ENCODE measurements at places on chromosomes 16 and 17.

DNA sequence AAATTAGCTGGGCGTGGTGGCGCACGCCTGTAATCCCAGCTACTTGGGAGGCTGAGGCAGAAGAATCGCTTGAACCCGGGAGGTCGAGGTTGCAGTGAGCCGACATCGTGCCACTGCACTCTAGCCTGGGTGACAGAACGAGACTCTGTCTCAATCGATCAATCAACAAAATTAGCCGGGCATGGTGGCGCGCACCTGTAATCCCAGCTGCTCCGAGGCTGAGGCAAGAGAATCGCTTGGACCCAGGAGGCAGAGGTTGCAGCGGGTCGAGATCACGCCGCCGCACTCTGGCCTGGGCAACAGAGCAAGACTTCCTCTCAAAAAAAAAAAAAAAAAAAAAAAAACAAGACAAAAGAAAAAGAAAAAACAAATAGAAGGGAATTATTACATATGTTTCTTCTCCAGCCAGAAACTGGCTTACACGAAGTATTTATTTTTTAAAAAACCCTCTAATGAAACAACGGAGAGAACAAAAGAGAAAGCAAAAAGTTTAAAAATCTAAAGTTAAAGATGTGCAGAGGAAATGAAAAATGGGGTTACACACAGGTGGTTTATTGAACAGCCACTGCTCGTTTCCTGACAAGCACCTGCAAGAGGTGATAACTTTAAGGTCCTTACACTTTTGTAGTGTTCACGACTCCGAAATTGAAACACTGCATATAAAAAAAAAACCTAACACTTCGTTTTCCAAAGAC, 1.4 kb downstream of the SYNRG start:
- DNase-seq: no peak

DNA sequence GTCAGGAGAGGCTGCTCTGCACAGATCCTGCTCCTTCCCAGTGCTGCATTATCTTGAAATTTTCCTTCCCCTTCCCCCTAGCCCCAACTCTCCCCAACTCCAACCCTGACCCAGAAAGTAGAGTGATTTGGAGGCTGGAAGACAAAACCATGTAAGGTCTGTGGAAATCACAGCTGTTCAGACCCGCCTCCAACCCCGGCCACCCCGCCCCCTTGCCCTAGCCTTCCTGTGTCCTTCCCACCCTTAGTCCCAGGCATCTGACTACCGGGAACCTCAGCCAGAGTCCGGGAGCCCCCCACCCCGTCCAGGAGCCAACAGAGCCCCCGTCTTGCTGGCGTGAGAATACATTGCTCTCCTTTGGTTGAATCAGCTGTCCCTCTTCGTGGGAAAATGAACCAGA, at the start of gene AOC3:
AOC3 (plus strand) TSS at position 246 of the 400 bp plus-strand sequence; CDS start at position 391, 145 bp downstream.
- DNase-seq: no peak

DNA sequence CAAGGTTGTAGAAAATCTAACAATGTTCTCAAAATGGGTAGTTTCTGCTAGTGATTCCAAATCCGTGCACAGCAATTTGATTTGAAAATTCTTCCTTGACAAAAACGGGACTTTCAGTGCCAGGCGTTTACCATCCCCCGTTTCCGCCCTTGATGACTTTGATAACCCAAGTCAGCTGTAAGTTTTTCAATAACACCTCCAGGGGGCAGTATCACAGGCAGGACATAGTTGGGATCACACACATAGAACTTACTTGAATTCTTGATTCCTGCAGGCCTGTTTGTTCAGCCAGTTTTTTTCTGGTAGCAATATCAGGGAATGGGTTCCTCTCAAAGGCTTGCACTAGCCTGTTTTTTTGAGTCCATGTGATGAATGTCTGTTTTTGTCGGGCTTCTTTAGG, 5.6 kb downstream of the DUXB start:
- DNase-seq: no peak

DNA sequence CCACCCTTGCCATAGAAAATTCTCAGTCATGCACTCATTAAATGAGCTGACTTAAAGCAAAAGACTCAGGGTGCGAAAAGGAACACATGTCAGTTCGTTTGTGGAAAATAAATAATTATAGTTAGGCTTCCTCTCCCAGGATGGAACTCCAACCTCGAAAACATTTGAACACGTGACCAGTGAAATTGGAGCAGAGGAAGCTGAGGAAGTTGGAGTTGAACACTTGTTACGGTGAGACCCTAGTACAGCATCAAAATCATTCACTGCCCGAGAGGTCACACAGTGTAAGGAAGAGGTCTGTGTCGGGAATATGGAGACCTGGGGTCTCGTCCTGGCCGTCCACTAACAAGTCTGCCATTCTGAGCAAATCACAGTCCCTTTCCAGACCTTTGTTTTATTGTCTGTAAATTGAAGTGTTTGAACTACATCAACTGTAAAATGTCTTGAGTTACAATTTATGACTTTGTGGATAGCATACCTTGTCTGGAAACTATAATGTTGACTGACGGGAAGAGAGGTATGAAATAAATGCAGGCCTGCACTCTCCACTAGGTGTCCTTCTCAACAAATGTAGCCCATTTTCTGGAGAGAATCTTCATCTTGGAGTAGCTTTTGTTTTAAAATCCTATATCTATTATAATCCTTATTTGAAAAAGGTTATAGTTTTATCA, 7.7 kb downstream of the PSMD7 start:
- no peak for DNase-seq

DNA sequence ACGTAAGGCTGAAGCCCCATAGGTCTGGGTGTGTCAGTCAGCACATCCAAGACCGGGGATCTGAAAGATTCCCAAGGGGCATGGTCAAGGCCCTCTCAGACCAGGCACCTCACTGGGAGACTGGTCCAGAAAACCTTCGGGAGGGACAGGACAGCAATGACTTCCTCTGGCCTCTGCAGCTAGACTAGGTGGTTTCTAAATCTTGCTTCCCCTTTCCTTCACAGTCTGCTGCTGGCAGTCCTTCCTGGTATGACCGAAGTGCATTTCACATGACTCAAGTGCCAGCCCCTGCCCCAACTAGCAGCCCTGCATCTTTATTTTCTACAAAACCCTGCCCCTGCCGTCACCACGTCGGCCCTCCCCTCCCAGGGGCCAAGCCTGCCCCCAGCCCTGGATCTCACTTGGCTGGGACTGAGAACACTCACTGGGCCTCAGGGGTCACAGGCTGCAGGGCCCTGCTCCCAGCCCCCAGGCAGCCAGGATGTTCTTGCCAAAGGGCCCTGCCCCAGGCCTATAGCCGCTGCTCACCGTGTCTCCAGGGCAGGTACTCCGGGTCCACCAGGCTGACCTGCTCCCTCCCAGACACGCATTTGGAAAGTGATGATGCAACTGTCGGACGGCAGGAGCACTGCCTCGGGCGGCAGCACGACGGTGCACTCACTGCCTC, 18.3 kb downstream of the POLR3K start:
- no peak for DNase-seq

DNA sequence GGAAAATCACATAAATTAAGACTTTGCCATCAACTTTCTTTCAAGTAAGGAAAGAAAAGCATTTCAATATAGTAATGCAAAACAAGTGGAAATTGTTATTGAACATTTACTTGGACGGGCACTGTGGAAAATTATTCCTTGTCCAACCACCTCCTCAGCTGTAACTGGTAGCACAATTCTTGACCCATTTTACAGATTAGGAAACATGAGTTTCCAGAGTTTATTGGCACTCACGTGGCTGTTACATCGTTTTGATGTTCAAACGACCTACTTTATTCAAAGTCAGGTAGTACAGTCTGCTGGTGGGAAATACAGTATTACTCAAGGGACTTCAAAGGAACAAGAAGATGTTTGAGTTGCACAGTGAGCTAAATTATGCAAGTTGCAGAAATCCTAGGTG, 866 bp upstream of the PCTP start:
- no peak for DNase-seq

- no peak for DNase-seq
Observed at GRCh38 chr17:7327501-7327900, 1.6 kb downstream of the NEURL4 start.

DNA sequence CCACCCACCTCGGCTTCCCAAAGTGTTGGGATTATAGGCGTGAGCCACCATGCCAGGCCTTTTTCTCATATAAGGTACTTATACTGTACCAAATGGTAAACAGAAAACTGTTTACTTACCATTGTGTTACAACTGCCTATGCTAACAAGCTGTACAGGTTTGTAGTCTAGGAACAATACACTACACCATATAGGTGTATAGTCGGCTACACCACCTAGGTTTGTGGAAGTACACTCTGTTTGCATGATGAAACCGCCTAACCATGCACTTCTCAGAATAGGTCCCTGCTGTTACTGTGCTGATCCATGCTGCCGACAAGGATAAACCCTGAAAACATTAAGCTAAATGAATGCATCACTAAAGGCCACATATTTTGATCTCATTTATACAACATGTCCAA, 18.9 kb downstream of the DNAJA2 start:
- DNase-seq: no peak

- no peak for DNase-seq
Observed at GRCh38 chr17:76491271-76492122, 9.7 kb downstream of the RHBDF2 start.

- no peak for DNase-seq
Observed at GRCh38 chr16:50847166-50847565, 105.3 kb downstream of the CYLD start.

DNA sequence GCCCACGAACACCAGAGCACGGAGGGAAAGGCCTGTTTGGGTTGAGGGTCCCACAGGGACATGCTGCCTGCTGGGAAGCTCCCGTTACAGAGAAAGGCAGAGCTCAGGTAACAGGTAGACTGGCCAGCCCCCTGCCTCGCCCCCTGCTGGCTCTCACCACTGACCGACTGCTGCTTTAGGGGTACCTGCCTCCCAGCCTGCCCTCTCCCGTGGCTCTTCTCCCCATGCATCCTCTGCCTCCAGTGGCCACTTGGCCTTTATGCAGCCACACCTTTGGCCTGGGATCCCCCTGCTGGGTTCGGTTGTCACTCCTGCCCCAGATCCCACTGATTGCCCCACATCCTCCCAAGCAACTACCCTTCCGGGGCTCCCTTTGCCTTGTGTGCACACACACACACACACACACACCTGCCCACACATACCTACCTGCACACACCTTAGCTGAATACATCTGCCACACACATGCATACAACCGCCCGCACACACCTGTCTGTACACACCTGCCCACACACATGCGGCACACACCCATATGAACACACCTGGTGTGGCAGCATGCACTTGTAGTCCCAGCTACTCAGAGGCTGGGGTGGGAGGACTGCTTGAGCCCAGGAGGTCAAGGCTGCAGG, 7.1 kb downstream of the MCRIP1 start:
- DNase-seq: no peak
